Activated CD4-positive, alpha-beta T cell treated with anti-CD3 and anti-CD28 coated beads for 48 hours (primary cell): ENCODE measurements at places on chromosomes 11 and 22.

GRCh38 chr11:35014346-35014745, 97.9 kb downstream of the PDHX start:
- DNase-seq, result no peak

GRCh38 chr11:91596111-91596510, 628.5 kb upstream of the FAT3 start:
- no peak for DNase-seq

DNA sequence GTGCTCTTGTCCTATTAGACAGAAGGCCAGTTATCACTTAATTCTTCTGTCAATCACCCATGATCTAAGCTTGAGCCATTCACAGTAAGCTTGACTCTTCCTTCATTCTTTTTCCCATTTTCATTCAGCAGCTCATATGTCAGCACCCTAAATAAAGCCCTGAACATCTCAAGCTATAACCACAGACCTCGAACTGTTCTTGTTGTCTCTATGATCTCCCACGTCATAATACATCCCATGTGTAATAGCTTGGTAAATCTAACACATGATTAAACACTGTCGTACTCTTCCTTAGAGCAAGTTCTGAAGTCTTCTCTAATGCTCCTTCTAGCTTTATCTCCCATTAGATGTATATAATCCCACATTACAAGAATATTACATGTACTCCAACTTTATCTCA, 14.4 kb downstream of the MUC15 start:
- no peak for DNase-seq

DNA sequence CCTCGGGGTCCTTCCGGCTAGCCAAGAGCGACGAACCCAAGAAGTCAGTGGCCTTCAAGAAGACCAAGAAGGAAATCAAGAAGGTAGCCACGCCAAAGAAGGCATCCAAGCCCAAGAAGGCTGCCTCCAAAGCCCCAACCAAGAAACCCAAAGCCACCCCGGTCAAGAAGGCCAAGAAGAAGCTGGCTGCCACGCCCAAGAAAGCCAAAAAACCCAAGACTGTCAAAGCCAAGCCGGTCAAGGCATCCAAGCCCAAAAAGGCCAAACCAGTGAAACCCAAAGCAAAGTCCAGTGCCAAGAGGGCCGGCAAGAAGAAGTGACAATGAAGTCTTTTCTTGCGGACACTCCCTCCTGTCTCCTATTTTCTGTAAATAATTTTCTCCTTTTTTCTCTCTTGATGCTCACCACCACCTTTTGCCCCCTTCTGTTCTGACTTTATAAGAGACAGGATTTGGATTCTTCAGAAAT, 1.9 kb upstream of the GCAT start:
- DNase-seq, result no peak

DNA sequence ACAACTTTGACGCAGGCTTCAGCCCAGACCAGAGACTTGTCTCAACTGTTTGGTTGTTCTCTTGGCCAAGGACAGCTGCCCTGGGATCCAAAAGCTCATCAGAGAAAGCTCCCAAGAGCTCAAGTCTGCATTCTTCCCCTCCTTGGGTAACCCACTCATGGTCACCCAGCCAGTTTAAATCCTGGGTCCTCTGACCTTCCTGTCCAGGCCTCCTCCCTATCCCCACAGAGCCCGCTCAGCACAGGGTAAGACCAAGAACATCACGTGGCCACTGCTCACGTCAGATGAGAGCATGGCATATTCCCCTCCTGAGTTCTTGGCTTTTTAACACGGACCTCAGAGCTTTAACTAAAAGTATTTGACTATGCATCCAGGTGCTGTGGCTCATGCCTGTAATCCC, 25.8 kb downstream of the TSKU start:
- no peak for DNase-seq
